ENCODE measurements at places on chromosomes 3 and 15.

- DNase-seq: no peak
These were observed 573.6 kb upstream of the GRM7 start for GRCh38 chr3:6287088-6287875.

GRCh38 chr3:5205165-5205941 is 17.8 kb downstream of the EDEM1 start:
- DNase-seq: no peak

- DNase-seq: no peak
These were observed 990.9 kb downstream of the PLOD2 start for GRCh38 chr3:145170121-145170520.

- DNase-seq: no peak
These were observed 69.7 kb upstream of the TPM1 start for GRCh38 chr15:62972814-62973213.

GRCh38 chr15:38535491-38536200 is 29.0 kb downstream of the RASGRP1 start:
- no peak for DNase-seq

DNA sequence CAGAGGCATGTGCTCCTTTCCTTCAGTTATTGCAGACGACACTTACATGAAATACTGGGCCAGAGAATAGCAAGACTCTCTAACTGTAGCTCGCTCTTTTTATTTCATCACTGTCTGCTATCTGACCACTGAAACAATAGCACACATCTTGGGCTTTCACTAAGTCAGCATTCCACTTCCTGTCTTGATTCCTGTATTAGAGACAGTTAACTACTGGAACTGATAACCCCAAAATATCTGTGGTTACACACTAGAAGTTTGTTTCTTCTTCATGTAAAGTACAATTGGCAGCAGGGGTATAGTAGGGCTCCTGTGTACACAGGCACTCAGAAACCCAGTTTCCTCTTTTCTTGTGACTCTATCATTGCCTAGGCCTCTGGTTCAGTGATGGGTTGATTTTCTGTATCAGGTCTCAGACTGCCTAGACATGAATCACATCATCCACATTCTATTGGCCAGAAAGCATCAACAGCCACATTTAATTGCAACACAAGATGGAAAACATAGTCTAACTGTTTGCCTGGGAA is 230.2 kb upstream of the CD96 start:
- DNase-seq: no peak

DNA sequence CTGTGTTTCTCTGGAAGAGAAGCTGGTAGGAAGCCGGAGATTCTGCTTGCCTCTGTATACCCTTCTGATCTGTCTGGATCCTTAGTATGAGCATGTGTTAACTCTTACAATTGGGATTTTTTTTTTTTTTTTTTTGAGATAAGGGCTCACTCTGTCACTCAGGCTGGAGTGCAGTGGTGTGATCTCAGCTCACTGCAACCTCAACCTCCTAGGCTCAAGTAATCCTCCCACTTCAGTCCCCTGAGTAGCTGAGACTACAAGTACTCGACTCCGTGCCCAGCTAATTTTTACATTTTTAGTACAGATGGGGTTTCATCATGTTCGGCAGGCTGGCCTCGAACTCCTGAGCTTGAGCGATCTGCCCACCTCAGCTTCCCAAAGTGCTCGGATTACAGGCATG is 44.5 kb downstream of the RPN1 start:
- no peak for DNase-seq

DNA sequence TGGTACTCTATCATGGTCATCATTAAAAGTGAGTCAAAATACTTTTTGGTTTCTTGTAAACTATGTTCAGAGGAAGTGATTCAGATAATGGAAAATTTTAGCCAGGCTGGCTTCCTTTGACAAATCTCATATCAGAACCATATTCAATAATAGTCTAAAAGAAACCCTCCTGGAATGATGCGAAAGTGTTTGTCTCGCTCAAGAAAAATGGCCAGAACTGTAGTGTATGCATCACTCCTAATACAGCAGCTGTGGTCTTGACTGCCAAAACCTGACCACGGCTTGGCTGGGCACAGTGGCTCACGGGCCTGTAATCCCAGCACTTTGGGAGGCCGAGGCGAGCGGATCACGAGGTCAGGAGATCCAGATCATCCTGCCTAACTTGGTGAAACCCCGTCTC is 35.6 kb upstream of the KCNMB2 start:
- DNase-seq: no peak

GRCh38 chr3:184604615-184605290 is 43.2 kb downstream of the EPHB3 start:
- DNase-seq: no peak

Measured in prostate gland (tissue), 2 donors.